ENCODE measurements at places on chromosomes 4 and X.

DNA sequence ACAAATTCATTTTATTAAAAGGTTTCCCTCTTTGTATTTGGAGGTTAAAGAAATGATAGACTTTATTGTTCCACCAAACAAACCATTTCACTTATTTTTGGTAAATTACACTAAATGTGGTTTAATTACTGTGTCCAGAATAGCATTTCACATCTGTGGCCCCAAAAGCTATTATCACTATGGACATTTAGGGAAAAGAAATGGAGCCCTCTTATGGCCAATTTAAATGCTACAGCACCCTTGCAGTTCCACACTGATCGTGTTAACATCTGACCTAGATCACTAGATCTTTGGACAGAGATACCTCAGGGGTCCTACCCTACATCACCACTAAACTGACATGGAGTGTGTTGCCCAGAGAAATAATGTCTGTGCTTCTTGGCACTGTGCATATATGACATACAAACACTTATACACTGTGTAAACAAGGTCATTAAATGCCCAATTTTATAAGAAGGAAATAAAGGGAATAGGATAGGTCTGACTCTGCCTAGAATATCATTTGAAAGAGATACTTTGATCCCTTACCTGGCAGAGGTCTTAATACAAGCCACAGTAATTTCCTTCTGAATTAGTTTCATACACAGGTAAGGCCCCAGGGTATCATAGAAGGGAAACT lies 163.9 kb downstream of the KDR start:
- DNase-seq: no peak

GRCh38 chr4:20249333-20249732 lies 2.4 kb upstream of the SLIT2 start:
- no peak for DNase-seq

DNA sequence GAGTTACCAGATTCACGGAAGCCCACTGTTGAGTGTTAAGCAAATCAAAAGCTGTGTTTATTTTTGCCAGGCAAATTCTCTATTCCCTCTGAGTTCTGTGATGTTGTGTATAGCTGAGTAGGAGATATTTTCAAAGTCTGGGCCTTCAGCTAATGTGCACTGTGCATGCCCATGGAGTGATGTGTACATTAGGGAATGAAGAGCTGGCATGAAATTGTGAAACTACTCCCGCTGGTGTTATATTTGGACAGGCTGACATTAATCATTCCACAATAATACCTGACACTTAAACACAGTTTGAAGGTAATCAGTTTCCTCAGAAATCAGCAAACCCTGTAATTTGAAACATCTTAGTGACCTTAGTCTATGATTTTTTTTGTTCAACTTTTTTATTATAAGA lies 88.1 kb upstream of the MBNL3 start:
- no peak for DNase-seq

DNA sequence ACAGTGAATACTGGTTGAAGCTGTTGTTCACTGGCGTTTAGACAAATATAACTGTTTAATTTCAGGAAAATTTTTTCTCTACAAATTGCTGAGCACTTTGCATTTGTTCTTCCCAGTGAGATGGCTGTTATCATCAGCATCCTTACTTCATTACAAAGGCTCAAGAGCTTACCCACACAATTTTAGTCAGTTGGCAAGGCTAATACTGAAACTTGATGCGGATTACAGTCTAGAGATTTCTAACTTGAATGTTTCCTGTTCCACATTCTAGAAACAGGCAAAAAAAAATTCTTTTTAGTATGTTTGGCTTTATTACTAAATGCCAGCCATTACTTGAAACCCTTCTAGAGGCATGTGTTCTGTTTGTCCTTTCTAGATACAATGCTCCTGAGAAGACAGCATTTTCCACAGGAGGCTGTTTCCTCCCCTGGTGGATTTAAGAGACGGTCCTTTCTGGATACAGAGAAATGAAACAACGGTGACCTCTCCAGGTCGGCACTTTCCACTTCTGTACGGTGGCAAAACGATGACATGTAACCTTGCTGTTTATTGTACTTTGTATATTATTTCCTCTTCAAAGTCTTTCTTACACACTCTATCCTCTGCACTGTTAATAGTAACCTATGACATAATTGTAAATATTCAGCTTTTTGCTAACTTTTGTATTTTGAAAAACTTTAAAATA lies 80.9 kb downstream of the RFC1 start:
- no peak for DNase-seq

DNA sequence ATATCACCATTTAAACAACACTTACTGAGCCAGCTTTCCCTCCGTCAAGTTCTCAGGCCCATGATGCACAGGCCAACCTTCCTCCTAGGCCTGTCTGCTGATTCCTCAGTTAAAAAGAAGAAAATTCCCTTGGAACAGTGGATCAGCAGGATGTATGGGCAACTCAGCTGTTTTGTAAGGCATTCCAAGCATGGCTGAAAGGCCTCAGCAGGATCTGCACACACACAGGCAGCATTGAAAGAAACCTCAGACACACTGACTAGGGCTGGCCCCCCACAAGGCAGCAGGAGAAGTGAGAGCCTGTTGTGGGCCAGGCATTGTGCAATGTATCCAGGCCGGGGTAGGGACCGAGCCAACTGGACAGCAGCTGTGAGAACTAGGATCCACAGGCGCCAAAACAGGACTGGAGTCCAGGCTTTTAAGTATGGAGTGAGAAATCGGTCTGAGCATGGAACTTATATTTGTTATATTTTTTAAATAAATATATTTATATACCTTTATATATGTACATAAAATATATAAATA lies 171.4 kb downstream of the NWD2 start:
- DNase-seq: no peak

- DNase-seq: no peak
These were observed 231.5 kb upstream of the AGTR2 start for GRCh38 chrX:115939070-115939469.

- no peak for DNase-seq
These were observed 62.3 kb upstream of the TLL1 start for GRCh38 chr4:165810726-165811125.

- DNase-seq: no peak
These were observed 6.5 kb upstream of the MRPL1 start for GRCh38 chr4:77856152-77856551.

DNA sequence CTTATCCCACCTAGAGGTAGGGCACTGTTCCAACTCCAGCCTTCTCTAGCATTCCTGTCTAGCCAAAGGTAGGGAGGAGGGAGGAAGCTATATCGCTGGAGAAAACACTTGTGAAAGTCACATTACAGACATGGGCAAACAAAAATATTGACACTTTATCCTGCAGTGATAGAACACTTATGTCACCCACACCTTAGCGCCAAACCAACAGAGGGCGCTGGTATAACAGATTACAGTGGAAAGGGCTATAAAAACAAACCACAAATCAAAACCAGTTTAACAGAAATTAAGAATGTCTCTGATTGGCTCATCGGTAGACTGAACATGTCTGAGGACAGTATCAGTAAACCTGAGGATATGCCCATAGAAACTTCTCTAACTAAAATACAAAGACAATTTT lies 451.3 kb downstream of the TLL1 start:
- no peak for DNase-seq

- no peak for DNase-seq
These were observed 82.2 kb upstream of the FRG1 start for GRCh38 chr4:189858435-189858834.

All from stimulated activated CD8-positive, alpha-beta memory T cell treated with anti-CD3 and anti-CD28 coated beads, Interleukin-4, amount 100 ng/mL, for 48 hours (primary cell).